Naive thymus-derived CD8-positive, alpha-beta T cell (primary cell): ENCODE measurements at places on chromosomes 16 and 17. TPM values are rescaled to one million over a fixed set of nuclear protein-coding genes. Genes with fewer than 3 reads are reported as not detected.

FOXN1 gene
- not detected for total RNA-seq

FBXL16 gene
- 28.4 TPM for total RNA-seq

DNA sequence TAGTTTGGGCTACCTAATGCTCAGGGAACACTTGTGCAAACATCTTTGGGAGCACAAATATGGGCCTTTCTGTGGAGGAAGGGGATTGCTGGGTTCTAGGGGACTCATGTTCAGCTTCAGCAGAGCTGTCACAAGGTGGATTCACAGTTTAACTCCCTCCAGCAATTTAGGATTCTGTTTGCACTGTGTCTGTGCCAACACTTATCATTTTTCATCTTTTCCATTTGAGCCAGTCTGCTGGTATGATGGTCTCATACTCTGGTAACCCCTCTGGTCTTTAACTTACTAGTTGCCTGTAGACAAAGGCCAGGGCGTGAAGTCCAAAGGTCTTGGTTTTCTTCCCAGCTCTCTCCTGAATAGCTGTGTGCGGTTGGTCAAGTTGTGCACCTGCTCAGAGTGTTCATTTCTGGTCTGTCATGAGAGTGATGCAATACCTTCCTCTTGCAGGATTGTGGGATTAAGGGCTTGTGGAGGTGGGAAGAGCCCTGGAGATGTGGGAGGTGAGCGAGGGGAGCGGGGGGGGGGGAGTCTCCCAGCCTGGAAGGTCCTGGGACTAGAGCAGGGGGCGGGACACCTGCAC lies 152.6 kb downstream of the CMIP start:
- H3K4me1 ChIP-seq: peaks cover 20% of the 10 kb centered on the region
- H3K27me3 ChIP-seq: no peaks in the 10 kb centered on the region
- H3K36me3 ChIP-seq: peaks cover 6% of the 10 kb centered on the region
- H3K27ac ChIP-seq: peak overlapping the region; percentile 18
- H3K4me3 ChIP-seq: no peak overlapping the region
- no peak for DNase-seq

DNA sequence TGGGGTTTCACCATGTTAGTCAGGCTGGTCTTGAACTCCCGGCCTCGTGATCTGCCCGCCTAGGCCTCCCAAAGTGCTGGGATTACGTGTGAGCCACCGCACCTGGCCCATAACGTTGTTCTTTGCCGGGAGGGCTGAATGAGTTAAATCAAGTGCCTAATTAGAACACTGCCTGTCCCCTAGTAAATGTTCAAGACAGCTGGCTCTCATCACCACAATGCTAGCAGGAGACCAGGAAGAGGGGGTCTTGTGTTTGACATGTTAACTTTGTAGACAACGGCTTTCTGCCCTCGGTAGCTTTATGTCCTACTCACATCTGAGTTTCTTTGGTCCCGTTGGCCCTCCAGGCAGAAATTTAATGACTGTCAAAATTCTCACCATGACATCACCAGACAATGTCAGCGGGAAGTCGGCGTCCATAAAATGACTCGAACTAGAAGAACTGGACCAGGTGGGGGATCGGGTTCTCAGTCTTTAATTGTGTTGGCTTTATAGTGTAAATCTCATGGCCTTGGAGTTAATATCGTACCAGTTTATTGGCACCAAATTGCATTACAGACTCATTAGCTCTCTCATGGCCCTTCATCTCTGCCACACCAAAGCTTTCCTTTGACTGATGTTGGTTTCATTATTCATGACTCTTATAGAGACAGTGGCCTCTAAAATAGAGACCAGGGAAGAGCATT lies 11.4 kb upstream of the ITPRIPL2 start:
- no peak overlapping the region for H3K27ac ChIP-seq
- H3K4me3 ChIP-seq: no peak overlapping the region
- H3K27me3 ChIP-seq: no peaks in the 10 kb centered on the region
- no peak for DNase-seq

DNA sequence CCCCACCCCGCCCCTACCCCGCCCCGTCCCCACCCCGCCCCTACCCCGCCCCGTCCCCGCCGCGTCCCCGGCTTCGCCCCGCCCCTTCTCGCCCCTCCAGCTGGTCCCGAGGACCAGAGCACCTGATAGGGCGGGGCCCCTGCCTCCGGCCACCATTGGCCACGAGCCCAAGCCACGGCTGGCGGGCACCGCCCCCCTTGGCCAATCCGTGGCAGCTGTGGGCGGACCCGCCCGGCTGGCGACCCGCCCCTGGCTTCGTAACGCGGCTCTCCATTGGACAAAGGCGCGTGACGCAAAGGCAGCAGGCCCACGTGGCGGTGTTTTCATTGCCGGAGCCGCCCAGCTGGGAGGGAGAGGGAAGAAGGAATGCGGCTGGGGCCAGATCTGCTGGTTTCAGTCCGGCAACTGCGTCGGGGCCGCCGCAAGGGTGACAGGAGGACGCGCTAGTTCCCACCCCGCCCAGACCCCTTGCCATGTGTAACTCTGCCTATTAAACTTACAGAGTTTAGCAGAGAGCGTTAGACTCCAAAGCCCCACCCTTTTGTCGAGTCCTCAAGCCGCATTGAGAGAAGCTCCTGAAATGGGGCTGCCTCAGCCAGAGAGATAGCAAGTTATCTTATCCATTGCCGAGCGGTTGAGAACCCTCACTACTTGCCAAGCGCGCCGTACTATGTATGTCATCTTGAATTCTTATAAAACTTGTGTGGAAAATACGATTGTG lies 403 bp upstream of the WIPI1 start:
- DNase-seq: peak; percentile 96
- H3K36me3 ChIP-seq: no peaks in the 10 kb centered on the region
- H3K27me3 ChIP-seq: no peaks in the 10 kb centered on the region
- peak overlapping the region; percentile 77 for H3K4me3 ChIP-seq
- H3K27ac ChIP-seq: peak overlapping the region; percentile 96

GRCh38 chr16:3612510-3613466 lies 1.4 kb upstream of the SLX4 start:
- H3K36me3 ChIP-seq: peaks cover 18% of the 10 kb centered on the region
- peak overlapping the region; percentile 97 for H3K27ac ChIP-seq
- H3K27me3 ChIP-seq: no peaks in the 10 kb centered on the region
- H3K4me3 ChIP-seq: peak overlapping the region; percentile 100
- H3K4me1 ChIP-seq: peaks cover 55% of the 10 kb centered on the region
- DNase-seq: no peak

- no peaks in the 10 kb centered on the region for H3K4me1 ChIP-seq
- no peak for DNase-seq
- H3K27ac ChIP-seq: no peak overlapping the region
- H3K27me3 ChIP-seq: no peaks in the 10 kb centered on the region
Observed at GRCh38 chr17:27776882-27777624, 23.3 kb downstream of the NOS2 start.

MMP15 gene
- 0.25 TPM for total RNA-seq

- peaks cover 32% of the 10 kb centered on the region for H3K4me1 ChIP-seq
- DNase-seq: no peak
- H3K4me3 ChIP-seq: no peak overlapping the region
- H3K27ac ChIP-seq: no peak overlapping the region
- H3K36me3 ChIP-seq: no peaks in the 10 kb centered on the region
Observed at GRCh38 chr16:87361916-87362619, 21.5 kb downstream of the FBXO31 start.

SLC5A10 gene
- not detected for total RNA-seq

GRCh38 chr16:18792836-18793433 lies 2.8 kb upstream of the RPS15A start:
- no peak overlapping the region for H3K27ac ChIP-seq
- H3K4me3 ChIP-seq: no peak overlapping the region
- peaks cover 20% of the 10 kb centered on the region for H3K36me3 ChIP-seq
- H3K4me1 ChIP-seq: peaks cover 34% of the 10 kb centered on the region
- DNase-seq: no peak

DNA sequence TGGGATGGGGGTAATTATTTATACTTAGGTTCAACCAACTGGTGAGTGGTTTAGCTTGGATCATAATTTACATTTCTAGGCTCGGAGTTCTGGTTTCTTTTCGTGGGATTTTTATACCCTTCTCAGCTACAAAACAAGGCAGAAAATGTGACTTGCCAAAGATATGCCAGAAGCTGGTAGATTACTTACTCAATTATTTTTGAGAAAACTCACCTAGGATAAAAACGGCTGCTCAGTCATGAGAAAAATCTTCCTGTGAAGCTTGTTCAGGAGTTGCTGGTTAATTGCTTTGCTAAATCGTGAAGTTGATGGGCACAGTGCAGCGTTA lies 1.1 kb downstream of the NDEL1 start:
- peaks cover 56% of the 10 kb centered on the region for H3K4me1 ChIP-seq
- no peaks in the 10 kb centered on the region for H3K27me3 ChIP-seq
- H3K27ac ChIP-seq: peak overlapping the region; percentile 100
- peaks cover 3% of the 10 kb centered on the region for H3K36me3 ChIP-seq
- H3K4me3 ChIP-seq: peak overlapping the region; percentile 99

RASD1 gene
- 2.8 TPM for total RNA-seq

- no peaks in the 10 kb centered on the region for H3K36me3 ChIP-seq
- peaks cover 12% of the 10 kb centered on the region for H3K27me3 ChIP-seq
Observed at GRCh38 chr17:81527591-81528383, at the start of gene FSCN2. FSCN2 (plus strand) TSS chr17:81528377; CDS start chr17:81528532, 155 bp downstream.

DNA sequence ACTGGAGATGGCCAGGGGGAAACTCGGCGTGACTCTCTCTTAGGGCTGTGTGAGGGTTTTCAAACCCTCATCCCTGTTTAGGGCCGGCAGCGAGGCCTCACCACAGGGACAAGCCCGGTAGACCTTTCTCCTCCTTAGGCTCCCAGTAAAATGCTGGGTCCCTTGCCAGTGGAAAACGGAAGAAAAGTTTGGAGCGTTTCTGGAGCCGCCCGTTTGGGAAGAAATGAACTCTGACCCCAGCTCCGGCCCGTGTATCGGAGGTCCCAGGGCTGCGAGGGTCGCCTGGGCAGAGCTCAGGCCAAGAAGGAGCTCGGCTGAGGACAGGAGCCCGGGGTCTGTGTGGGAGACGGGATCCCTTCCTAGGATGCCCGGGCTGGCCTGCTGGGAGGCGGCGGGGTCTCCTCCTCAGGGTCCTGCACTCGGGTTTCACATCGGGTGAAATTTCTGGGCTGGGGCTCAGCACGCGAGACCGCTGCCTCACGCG lies 23.2 kb downstream of the ZNF213 start:
- peaks cover 2% of the 10 kb centered on the region for H3K27me3 ChIP-seq
- peaks cover 1% of the 10 kb centered on the region for H3K36me3 ChIP-seq
- H3K4me3 ChIP-seq: peak overlapping the region; percentile 96
- H3K4me1 ChIP-seq: peaks cover 28% of the 10 kb centered on the region

GRCh38 chr17:76735006-76735405 lies 2.1 kb downstream of the SRSF2 start:
- peaks cover 31% of the 10 kb centered on the region for H3K36me3 ChIP-seq
- no peak for DNase-seq
- H3K4me1 ChIP-seq: peaks cover 34% of the 10 kb centered on the region
- no peaks in the 10 kb centered on the region for H3K27me3 ChIP-seq

ZNF287 gene
- 18.8 TPM for total RNA-seq

- peak overlapping the region; percentile 94 for H3K27ac ChIP-seq
- H3K27me3 ChIP-seq: no peaks in the 10 kb centered on the region
- H3K4me3 ChIP-seq: no peak overlapping the region
Observed at GRCh38 chr16:4679156-4679849, 14.1 kb upstream of the NUDT16L1 start.

DNA sequence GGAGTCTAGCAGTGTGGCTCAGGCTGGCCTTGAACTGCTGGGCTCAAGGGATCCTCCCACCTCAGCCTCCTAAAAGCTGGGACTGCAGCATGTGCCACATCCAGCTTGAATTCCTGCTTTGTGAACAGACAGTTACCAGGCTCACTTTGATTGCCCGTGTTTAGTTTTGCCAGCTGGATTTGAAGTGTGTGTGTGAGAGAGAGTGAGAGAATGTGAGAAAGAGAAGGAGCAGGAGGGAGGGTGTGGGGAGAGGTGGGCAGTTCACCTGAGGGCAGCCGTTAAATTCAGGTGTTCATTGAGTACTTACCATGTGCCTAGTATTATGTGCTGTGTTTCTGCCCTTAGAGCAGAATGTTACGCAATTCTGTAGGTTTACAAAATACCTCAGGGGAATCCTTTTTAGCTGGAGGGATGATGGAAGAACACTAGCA lies 4.7 kb downstream of the DUSP14 start:
- H3K36me3 ChIP-seq: no peaks in the 10 kb centered on the region
- H3K4me3 ChIP-seq: peak overlapping the region; percentile 1
- H3K4me1 ChIP-seq: peaks cover 23% of the 10 kb centered on the region

GRCh38 chr16:65816556-65816955 lies 549.9 kb upstream of the CDH5 start:
- no peak overlapping the region for H3K27ac ChIP-seq
- no peaks in the 10 kb centered on the region for H3K36me3 ChIP-seq
- no peaks in the 10 kb centered on the region for H3K27me3 ChIP-seq
- no peaks in the 10 kb centered on the region for H3K4me1 ChIP-seq

GRCh38 chr17:33451221-33451620 lies 158.1 kb upstream of the ASIC2 start:
- H3K27me3 ChIP-seq: peaks cover 16% of the 10 kb centered on the region
- no peak overlapping the region for H3K4me3 ChIP-seq
- H3K36me3 ChIP-seq: no peaks in the 10 kb centered on the region
- no peak overlapping the region for H3K27ac ChIP-seq
- H3K4me1 ChIP-seq: no peaks in the 10 kb centered on the region
- DNase-seq: no peak

GALR2 gene
- not detected for total RNA-seq

GRCh38 chr17:41186872-41187271 lies 2.2 kb upstream of the KRTAP4-1 start:
- no peak overlapping the region for H3K4me3 ChIP-seq
- DNase-seq: no peak
- peaks cover 11% of the 10 kb centered on the region for H3K27me3 ChIP-seq
- no peaks in the 10 kb centered on the region for H3K4me1 ChIP-seq

- DNase-seq: no peak
- H3K4me1 ChIP-seq: peaks cover 97% of the 10 kb centered on the region
- H3K4me3 ChIP-seq: peak overlapping the region; percentile 68
- peaks cover 15% of the 10 kb centered on the region for H3K36me3 ChIP-seq
Observed at GRCh38 chr16:3872216-3872895, 8.2 kb downstream of the CREBBP start.

GRCh38 chr16:77584205-77584859 lies 138.0 kb upstream of the NUDT7 start:
- no peak overlapping the region for H3K4me3 ChIP-seq
- peaks cover 12% of the 10 kb centered on the region for H3K27me3 ChIP-seq
- H3K27ac ChIP-seq: no peak overlapping the region
- no peaks in the 10 kb centered on the region for H3K36me3 ChIP-seq
- peak; percentile 11 for DNase-seq

HBZ gene
- total RNA-seq: not detected

DNA sequence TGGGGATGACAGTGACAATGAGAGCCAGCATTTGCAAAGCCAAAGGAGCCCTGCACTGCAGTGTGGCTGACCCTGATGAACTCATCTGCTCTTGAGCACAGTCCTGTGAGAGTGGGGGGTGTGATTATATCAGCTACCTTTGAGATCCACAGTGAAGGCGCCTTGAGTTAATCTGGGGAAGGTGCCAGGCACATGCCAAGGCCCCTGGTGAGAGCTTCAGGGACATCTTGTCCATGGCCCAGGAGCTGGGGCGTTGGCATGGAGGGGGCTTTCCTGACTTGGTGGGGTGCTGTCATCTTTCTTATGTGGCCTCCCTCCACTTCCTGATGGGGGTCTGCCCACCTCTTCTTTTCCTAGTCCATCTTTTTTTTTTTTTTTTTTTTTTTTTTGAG lies 86.5 kb downstream of the SNX29 start:
- no peak overlapping the region for H3K4me3 ChIP-seq
- H3K27me3 ChIP-seq: no peaks in the 10 kb centered on the region
- H3K27ac ChIP-seq: no peak overlapping the region
- DNase-seq: no peak
